ENCODE measurements at places on chromosomes 2 and 18.
A peak's percentile ranks its signal among the peaks of the same experiment; 100 is the strongest.

DNA sequence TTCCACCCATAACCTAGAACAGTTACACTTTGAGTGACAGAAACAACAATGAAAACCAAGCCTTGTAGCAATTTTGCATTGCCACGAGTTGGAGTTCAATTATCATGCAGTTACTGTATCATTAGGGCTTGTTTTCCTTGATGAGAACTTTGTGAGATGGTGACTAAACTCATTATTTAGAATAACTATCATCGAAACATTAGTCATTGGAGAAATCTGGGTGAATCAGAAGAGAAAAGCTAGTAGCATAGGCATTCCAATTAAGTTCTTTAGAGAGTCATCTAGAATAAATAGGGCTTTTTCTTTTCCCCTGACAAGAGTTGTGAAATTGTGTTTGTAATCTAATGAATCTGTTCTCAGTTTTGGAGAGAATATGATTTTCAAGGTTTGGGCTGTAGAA is 122.8 kb upstream of the DOCK10 start:
- DNase-seq: peak; percentile 9

GRCh38 chr2:238296638-238297457 is 8.4 kb upstream of the PER2 start:
- DNase-seq: no peak

DNA sequence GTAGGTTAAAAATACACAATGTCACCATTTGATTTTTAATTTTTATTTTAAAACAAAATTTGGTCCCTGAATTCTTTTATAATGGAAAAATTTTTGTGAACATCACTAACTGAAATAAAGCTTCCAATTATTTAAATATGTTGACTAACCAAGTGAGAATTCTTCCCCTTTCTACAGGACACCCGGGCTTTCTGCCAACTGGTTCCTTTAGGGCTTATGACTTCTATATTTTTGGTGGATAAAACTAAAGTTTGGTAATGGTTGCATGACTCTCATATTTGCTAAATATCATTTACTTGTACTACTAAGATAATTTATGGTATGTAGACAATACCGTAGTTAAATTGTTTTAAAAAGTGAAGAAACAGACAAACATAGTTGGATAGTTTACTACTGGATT is 291.0 kb upstream of the DOK6 start:
- DNase-seq: no peak

DNA sequence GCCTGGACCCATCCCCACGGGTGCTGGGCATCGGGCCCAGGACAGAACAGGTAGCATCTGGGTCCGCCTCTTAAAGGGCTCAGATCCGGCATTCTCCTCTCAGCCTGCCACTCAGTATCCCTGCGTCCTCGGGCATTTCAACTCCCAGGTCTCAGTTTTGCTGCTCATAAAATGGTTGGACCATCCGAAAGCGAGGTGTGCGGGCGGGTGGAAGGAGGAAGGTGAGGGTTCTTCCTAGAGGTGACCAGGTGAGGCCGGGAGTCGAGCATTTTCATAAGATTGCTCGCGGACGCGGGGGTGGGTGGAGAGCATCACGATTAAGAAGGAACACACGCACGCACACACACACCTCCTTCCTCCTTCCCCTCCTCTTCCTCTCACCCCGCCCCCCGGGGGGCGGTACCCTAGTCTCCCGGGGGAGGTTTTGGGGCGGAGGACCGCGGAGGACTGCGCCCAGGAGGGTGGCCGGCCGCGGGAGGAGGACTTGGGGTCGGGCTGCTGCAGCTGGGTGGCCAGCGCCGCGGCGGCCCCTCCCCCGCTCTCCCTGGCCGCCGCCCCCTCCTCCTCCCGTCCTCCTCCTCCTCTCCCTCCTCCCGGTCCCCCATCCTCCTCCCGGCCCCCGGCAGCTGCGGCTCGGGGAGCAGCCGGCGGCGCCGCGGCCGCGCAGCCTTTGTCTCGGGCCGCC is 97.9 kb upstream of the GPR45 start:
- DNase-seq: no peak

DNA sequence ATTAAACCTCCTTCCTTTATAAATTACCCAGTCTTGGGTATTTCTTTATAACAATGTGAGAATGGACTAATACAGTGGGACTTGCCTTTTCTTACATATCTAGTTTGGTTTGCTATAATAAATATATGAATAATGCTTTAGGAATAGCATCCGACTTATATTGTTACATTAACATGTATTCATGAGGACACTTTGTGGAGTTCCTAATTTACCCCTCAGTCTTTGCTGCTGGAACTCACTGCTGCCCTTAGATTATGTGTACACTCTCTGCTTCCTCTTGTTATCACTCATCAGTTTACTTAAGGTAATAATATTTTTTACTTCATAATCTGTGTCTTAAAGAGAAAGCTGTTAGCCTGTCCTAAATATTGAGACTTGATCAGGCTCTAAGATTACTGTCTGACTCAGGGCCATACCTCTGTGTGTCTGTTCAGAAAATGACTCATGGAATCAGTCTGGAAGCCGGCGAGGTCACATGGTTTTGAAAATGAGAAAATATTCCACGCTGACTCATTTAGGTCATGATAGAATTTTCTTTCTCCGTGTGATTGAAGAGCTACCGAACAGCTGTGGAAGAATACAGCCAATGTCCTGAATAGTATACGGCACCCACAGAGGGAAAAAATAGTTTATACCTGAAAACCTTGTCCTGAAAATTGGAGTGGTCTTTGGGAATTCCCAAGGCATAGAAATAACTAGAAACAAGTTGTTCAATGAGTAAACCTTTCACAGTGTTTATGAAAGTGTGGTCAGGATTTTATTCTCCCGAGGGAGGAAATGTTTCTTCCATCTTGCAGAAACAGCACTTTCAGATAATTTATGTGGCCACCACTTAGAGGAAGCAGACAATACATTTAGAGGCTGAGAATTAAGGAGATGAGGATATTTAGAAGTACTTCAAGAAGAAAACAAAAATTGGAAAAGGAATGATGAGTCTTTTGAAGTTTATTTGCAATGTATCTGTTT is 156.4 kb downstream of the DSEL start:
- DNase-seq: peak; percentile 93
